ENCODE measurements at places on chromosomes 3 and 15.

DNA sequence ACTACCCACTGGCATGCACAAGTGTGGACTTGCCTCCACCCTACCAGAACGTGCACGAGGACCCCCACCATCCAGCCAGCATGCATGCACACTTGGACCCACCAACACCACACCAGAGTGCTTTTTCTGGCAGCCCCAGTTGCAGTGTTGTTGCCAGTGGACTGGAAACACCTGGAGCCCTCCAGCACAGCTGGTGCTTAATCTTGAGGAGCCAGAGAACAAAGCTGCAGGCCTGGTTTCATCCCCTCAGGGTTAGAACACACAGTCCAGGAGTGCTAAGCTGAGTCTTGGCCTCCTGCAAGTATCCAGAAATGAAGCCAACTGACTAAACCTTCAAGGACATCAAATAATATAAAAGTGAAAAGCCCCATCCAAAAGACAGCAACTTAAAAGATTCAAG lies 888.0 kb downstream of the NTRK3 start:
- DNase-seq = no peak

GRCh38 chr3:191363221-191363620 lies 32.9 kb upstream of the UTS2B start:
- no peak for DNase-seq

DNA sequence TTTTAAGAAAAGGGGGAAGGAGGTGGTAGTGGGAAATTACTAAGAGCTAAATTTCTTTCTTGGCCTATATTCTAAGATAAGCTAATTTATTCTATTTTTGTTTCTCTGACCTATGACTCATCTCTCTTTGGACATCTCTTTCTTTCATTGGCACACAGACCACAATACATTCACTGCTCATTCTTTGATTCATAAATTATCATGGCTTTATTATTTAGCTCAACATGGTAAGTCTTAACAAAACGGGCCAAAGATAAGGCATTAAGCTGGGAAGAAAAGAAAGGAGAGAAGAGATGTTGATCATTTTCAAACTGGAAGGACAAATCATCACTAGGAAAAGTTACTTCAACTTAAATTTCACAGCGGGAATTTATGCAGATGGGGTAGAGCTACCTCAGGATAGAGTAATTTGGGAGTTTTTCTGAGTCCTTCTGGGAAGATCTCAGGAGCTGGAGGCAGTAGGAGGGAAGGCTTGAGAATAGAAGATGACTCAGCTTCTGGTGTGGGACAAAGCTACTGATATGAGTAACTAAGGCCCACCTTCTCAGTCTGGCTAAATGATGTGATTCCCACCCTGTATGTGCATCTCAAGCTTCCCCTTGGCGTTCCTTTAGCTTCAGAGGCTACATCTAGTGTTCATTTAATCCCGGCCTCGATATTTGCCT lies 7.5 kb upstream of the ALCAM start:
- DNase-seq = no peak

- DNase-seq = peak; percentile 3
These were observed 644.5 kb upstream of the GRM7 start for GRCh38 chr3:6216135-6217026.
